ENCODE measurements at places on chromosomes 16 and 17.

- DNase-seq = no peak
Measured at GRCh38 chr17:60321336-60322055, 70.4 kb downstream of the USP32 start.

DNA sequence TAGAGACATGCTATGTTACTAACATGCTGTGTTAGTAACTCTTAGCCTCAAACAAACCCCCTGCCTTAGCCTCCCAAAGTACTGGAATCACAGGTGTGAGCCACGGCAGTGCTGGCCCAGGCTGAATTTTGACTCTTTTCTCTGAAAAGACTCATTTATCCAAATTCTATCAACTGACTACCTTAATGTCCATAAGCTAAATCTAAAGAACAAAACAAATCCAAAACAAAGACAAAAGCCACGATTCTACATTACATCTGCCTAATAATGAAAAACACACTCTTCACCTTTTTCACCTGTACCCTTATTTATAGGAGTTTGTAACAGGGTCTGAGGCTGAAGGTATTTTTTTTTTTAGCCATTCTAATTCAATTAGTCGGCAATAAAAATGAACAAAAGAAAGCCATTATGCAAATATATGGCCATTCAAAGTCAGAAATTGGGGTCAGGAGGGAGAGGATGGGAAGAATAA is 432.5 kb downstream of the RBFOX1 start:
- DNase-seq = no peak

DNA sequence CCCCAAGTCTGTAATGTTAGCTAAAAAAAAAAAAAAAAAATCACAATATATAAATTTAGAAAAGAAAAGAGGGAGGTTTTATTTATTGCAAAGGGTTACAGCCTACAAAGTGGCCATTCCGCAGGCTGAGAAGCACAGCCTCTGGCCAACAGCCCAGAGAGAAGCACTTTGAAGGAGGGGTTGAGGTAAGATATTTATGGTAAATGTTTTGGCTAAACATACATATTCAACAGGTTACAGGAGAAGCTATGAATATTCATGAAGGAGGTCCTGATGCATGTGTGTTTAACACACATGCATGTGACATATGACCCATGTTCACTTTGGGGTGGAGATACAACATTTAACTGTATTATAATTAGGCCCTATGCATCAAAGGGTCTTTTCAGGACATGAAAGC is 158.5 kb downstream of the TMEM114 start:
- no peak for DNase-seq

- DNase-seq = peak; percentile 49
Measured at GRCh38 chr17:74513987-74514631, 17.2 kb downstream of the CD300LB start.

DNA sequence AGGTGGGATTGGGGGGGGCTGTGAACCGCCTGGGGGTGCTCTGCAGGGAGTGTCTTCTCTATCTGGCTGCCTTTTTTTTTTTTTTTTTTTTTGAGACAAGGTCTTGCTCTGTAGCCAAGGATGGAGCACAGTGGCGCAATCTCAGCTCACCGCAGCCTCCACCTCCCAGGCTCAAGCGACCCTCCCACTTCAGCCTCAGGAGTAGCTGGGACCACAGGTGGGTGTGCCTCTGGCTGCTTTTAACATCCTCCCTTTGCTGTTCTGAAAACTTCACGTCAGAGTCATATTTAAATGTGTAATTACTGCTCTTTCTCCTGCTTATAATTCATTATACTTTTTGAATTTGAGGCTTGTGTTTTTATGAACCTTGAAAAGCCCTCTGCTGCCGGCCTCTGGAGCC is 78.4 kb downstream of the ZNF778 start:
- DNase-seq = no peak

- DNase-seq = no peak
Measured at GRCh38 chr16:84884596-84885341, 65.0 kb downstream of the CRISPLD2 start.

DNA sequence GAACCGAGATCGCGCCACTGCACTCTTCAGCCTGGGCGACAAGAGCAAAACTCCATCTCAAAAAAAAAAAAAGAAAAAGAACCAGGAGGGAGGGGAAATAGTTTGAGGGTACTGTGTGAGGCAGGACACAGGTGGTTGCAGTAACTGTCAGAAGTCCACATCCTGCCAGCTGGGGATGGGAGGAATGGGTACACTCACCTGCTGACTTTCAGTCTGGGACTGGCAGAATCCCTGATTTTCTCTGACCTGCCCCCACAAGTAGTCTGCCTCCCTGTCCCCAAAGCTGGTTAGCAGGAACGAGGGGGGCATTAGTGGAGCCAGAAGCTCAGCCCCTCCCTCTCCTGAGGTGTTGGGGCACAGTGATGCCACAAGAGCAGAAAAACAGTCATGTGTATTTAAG is 7.1 kb upstream of the ARL5C start:
- no peak for DNase-seq

GRCh38 chr17:30565073-30565935 is 88.1 kb downstream of the GOSR1 start:
- no peak for DNase-seq

GRCh38 chr16:3640632-3641501 is 13.6 kb upstream of the DNASE1 start:
- no peak for DNase-seq

- peak; percentile 94 for DNase-seq
Measured at GRCh38 chr17:7557775-7558543, 591 bp upstream of the TNFSF13 start.

- no peak for DNase-seq
Measured at GRCh38 chr16:22732400-22732799, 81.6 kb upstream of the HS3ST2 start.

DNA sequence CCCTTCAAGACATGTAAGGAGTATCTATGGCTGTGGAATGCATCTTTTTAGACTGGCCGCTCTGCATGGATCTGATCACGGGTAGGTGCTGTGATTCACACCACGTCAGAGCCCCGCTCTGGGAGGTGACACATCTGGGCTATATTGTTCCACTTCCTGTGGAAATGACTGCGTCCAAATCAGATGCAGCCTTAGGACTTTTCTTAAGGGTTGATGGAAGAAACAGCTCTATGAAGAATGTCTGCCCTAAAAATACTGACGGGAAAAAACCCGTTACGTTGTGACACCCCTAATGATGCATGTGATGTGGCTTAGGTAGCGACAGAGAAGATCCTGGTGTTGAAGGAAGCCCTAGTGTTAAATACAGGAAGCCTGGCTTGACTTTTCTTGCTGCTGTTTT is 12.2 kb downstream of the BANP start:
- no peak for DNase-seq

DNA sequence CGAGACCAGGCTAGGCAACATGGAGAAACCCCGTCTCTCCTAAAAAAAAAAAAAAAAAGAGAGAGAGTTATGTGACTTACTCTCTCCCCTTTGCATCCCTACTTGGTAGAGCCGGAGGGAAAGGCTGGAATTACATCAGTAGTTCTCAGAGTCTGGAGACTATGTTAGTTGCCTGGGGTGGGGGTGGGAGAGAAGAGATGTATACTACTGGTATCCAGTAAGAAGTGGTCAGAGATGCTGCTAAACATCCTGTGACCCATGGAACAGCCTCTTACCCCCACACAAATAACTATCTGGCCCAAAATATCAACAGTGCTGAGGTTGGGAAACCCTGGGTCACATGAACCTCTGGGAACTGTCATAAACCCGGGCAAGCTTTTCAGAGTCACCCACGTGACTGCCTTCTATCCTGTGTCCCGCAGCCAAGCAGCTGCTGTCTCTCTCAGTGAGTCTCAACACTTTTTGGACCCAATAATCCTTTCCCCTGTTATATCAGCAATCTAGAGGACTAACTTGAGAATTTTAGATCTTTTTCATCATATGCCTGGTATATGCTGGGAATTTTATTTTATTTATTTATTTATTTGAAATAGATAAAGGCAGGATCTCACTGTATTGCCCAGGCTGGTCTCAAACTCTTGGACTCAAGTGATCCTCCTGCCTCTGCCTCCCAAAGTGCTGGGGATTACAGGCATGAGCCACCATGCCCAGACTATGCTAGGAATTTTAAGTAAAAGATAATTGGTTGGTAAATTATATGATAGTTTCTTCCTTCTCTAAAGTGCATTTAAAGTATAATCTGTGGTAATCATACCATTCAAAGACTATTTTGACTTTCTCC is 8.7 kb downstream of the EIF1 start:
- peak; percentile 87 for DNase-seq

DNA sequence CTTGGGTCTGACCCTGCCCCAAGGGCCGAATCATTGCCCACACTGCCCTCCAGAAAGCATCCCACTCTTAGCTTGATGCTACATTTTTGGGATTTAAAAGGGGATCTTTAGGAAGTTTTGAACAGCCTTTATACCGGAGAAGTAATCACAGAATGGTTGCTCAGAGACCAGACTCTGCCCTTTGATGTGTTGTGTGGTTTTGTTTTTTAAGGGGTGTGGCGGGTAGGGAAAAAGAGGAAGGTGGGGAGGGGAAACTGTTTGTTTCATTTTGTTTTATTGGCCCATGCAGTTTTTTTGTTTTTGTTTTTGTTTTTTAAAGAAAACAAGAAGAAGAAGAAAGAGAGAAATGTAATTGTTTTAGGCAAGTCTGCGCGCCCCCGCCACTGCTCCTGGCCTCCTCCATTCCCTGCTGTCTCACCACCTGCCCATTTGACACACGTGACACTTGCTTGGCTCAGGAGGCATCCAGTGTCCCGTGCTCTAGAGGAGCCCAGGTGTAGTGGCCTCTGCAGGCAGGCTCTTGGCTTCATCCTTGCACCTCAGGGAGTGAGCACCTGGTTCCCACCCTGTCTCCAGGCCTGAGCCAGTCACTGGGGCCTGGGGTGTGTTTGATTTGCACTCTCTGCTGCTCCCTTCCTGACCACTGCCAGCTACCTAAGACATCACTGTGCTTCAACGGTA is 35.7 kb downstream of the GNAO1 start:
- DNase-seq = no peak

- DNase-seq = peak; percentile 58
Measured at GRCh38 chr17:75754378-75755204, 10.4 kb downstream of the GALK1 start.

DNA sequence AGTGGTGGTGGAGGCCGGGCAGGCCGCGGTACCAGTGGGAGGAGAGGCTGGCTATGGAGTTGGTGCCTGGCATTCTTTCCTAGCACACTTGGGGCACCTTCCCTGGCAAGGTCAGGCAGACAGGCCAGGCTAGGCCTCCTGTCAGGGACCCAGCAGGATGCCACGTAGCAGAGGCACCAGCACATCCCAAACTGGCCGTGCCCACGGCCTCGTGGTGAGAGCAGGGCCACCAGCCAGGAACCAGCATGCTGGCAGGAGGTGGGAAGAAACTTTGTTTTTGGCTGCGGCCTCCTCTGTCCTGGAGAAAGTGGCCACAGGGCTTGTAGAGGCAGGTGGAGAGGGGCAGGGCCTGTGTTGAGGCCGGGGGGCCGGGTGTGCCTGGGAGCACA is 57.6 kb upstream of the CBFA2T3 start:
- peak; percentile 59 for DNase-seq

DNA sequence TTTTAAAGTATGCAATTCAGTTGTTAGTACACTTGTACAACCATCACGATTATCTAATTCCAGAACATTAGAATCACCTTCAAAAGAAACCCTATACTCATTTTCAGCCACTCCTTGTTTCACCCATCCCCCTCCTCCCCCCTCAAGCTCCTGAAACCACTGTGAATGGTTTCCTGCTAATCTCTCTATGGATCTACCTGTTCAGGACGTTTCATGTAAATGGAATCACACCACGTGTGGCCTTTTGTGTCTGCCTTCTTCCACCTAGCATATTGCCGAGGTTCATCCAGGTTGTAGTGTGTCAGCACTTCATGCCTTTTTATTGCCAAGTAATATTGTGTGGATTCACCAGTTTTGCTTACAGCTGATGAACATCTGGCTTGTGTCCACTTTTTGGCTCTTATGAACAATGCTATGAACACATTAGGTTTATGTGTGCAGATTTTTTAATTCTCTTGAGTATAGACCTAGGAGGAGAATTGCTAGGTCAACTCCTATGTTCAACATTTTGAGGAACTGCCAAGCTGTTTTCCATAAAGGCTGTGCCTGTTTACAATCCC is 17.8 kb downstream of the EIF4A3 start:
- no peak for DNase-seq

DNA sequence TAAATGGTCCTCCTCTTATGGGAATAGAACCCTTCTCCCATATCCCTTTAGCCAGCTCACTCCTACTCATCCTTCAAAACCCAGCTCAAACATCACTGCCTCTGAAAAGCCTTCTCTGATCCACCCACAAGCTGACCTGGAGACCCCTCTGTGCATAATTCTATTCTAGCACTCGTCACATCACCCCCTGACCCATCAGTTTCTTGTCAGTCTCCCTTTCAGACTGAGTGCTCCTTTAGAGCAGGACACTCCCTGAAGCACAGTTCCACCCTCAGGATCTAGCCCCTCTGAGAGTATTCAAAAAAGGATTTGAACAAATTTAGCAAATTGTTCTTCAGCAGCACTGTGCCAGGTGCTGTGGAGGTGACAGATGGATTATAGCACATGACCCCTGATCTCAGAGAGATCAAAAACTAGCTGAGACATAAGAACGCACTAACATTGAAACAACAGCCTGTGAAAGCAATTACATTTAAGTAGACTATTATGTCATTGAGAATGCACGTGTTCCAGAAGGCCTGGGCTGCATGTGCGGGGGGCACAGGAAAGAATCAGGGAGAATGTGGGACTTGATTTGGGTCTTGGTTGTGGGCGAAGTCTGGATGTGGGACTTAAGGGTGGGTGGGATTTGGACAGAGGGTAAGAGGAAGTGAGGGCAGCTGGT is 43.5 kb downstream of the MRPS23 start:
- DNase-seq = no peak

DNA sequence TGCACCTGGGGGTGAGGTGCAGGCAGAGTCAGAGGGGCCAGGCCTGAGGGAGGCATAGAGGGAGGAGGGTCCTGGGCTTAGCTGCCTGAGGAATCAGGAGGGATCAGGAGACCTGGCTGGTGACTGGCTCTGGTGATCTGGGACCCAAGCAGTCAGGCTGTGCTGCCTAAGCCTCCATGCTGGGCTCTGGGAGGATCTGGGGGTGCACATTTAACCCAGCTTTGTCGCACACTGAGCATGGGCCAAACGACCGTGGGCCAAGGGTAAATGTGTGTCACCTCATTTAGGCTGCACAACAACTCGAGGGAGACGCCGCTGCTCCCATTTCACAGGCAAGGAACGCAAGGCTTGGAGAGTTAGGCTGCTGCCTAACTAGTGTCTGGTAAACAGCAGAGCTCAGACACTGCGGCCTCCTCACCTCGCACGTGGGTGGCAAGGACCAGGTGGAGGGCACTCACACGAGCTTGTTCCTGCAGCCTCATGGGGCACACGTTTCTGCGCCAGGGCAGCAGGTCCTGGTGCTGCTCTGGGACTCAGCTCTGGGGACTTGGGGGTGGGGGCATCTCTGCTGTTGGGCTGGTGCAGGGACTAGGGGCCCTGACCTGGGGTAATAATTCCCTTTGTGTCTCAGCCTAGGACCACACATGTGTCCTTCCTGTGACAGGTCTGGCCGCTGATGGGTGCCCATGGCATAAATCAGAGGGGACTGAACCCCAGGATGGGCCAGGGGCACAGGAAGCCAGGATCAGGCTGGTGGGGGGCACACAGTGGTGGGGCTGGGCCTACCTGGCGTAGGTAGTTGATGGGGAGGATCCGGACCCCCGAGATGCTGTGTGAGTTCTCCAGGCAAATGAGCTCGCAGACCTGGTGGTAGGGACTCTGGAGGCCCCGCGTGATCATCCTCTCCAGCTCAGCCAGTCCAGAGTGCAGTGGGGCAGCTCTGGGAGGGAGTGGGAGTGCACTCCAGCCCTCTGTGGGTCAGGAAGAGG is 18.7 kb downstream of the TMEM235 start:
- DNase-seq = no peak

- no peak for DNase-seq
Measured at GRCh38 chr17:38705523-38705802, 390 bp downstream of the MLLT6 start.

GRCh38 chr17:40524243-40524965 is 23.0 kb upstream of the TNS4 start:
- peak; percentile 12 for DNase-seq

- peak; percentile 91 for DNase-seq
Measured at GRCh38 chr16:3152277-3152990, 17.6 kb downstream of the ZNF213 start.
